ENCODE measurements at places on chromosomes 1 and 21.

- no peak for DNase-seq
These were observed 17.5 kb upstream of the OR6N2 start for GRCh38 chr1:158798531-158798930.

- DNase-seq: no peak
These were observed 576.2 kb downstream of the MATN1 start for GRCh38 chr1:30147188-30147587.

DNA sequence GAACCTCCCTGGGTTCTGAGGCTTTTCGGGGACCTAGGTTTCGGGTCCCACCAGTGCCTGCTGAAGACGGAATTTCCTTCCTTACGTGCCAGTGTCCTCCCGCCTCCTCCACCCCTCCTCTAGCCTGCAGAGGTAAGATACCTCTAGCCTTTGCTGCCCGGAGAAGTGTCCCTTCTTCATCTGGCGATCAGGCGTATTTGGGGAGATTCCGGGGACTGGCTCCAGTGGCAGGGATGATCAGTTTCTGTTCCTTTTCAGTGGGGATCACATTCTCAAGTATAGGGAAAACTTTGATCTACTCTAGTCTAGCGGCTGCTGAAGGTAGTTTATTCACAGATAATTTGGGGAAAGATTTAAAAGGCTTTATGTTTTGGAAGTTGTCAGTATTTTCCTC lies 674 bp downstream of the CEP350 start:
- peak; percentile 20 for DNase-seq

DNA sequence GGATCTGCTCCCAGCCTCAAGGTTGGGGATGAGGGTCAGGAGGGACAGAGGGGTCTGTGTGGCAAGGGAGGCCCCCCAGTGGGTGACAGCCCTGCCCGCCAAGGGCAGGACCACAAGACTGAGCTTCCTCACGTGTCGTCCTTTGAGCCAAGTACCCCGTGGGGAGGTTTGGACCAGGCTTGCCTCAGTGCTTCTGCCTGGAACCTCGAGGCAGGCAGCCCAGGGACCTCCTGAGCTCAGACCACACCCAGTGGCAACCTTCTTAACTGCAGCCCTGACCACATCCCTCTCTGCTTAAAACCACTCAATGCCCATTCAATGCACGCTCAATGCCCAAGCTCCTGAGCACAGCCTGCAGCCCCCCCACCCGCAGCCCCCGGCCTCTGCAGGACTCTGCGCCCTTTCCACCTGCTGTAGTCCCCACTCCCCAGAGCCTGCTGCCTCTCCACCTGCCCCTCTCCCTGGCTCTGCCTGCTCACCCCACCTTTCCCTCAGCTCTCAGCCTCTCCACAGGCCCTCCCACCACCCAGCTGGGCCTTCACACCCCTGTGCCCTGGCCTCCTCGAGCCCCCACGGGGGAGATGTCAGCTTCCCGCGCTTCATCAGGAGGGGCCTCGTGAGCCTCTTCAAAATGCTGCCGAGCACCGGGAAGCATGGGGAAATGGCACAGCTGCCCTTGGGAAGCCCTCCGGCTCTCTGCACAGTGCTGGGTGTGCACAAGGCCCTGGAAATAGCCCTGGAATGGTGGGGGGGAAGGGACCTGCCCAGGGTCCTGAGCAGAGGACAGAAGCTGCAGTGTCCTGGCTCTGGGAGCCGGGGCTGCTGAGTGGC lies 129.3 kb upstream of the VAMP3 start:
- DNase-seq: no peak

DNA sequence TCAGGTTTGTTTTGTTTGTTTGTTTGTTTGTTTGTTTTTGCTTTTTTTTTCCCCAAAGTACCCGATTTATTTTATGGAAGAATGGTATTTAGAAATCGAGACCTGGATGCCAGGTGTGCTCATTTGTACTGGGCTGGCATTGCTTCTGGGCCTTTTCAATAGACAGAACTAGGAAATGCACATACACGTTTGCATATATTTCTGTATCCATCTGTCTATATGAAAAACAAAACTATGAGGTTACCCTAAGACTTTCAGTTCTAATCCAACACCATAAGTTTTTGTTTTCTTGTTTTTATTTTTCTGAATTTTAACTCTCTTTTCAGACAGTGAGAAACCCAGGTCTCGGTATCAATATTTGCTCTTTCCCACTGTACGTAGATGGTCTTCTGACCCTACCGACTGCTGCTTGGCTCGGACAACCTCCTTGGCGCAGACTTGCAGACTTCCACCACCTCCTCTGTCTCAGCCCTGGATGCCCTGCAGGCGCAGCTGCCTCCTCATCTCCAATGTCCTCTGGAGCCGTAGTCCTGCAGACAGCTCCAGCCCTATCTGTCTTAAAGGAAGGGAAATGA lies 171.7 kb downstream of the NEK7 start:
- DNase-seq: no peak

GRCh38 chr1:66445492-66446181 lies 88.3 kb upstream of the SGIP1 start:
- no peak for DNase-seq

DNA sequence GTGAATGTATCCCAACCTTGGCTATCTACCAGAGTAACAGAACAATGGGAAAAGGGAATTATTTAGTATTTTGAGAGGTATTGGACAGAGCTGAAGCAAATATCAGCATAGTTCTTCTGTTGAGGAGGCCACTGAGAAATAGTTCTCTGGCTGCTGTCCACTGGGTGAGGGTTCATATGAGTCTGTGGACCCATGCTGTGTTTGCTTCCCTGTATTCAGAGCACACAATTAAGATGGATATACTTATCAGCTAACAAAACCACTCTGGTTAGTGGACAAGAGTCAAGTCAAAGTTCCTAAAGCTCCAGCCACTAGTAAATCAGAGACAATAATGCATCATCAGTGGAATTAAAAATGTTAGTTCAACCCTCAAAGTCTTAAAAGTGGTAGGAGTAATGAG lies 66.1 kb downstream of the RGS18 start:
- DNase-seq: no peak

DNA sequence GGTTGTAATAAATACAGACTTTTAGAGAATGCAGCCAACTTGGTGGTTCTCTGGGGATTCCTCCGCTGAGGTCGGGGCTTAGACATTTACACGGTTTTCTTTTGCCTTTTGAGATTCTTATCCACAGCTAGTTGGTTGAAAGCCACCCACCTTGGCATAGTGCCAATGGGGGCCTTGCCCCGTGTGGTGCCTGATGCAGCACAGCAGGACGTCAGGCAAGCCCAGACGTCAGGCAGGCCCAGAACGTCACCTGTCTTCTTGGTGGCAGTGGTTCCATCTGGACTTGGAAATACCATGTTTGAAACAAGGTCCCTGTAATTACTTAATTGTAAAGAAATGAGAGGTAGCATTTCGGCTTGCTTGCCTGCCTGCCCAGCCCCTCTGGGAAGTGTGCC lies 78.5 kb downstream of the GALNT2 start:
- peak; percentile 20 for DNase-seq

- no peak for DNase-seq
These were observed 22.7 kb upstream of the TRIM67 start for GRCh38 chr1:231139125-231139649.

DNA sequence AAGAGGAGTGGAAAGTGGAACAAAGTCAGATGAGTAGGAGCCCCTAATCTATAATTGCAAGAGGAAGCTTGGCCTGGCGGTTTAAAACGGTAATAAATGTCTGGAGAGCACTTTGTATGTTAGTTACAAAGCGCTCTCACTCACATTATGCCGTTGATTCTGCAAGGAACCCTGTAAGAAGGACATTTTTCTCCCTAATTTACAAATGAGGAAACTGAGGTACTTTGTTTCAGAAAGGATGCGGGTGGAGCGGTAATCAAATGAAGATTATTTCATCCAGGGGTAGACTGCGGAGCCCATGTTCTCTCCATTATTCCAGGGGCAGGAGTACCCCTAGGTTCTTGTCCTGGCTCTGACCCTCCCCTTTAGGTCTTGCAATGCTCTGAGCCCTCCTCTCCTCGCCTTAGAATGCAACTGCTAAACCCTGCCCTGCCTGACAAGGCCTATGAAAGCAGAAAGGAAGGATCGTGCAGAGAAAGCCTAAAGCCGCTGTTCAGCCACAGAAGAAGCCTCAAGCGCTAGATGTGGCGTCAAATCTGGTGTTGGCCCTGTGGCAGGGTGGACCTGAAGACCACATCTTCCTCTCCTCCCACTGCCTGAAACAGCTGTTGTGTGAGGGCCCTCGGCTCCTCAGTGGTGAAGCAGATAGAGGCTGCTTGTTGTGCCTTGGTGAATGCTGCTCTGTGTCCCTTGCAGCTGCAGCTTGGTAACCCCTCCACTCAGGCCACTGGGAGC lies 588 bp upstream of the PACC1 start:
- DNase-seq: no peak

- DNase-seq: no peak
These were observed 40.6 kb downstream of the PDC start for GRCh38 chr1:186420311-186420710.

GRCh38 chr1:111236806-111237205 lies 9.3 kb downstream of the CHI3L2 start:
- DNase-seq: no peak

DNA sequence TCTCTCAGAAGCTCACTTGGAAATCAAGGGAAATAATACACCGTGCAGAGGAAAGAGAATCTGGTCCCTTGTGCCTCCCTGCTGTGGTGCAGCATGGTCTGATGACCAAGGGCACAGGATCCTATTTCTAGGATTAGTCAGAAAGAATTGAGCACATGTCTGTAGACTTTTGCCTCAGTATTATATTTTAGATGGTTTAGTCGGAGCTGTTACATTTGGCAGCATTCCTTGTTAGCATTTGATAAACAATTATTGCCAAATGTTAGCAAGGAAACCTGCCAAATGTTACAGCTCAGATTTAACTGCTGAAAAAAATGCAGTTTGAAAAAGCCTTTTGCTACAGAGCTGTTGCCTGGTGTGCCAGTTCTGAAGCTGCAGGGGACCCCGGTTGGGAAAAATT lies 183.5 kb upstream of the DPYD start:
- peak; percentile 96 for DNase-seq

- DNase-seq: peak; percentile 40
These were observed at the start of gene ZSWIM5 for GRCh38 chr1:45205910-45206721. Gene ZSWIM5 (minus strand): TSS chr1:45206605. CDS start chr1:45206350, 255 bp downstream.

DNA sequence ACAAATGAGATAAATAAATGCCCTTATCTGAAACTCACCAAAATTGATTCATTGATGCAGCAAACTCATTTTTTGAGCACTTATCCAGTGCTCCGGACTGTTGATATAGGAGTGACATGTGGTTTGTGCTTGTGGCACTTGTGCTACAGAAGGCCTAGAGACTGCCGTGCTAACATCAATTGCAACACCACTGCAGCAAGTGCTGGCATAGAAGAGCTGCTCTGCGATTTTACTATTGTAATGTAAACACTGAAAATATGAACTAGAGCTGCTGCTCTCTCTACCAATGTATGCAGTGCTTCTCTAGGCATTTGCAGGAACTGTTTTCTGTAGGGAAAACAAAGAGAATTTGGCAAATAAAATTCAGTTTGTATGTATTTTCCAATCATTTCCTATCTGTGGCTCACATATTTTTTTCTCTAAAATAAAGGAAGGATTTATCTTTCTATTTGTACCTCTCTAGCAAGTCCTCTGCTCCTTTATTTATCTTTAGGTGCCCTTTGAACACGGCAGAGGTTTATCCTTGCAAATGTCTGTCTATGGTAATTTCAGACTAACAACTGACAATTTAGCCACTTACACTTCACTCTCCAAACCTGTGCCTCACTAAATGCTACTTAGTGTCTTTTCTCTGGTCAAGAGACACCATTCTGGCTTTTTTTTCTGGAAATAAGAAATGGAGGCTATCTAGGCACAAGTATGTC lies 409.5 kb upstream of the ADGRL2 start:
- no peak for DNase-seq

GRCh38 chr1:55059302-55060132 lies 20.2 kb downstream of the PCSK9 start:
- no peak for DNase-seq

- no peak for DNase-seq
These were observed 233.1 kb downstream of the KCNH1 start for GRCh38 chr1:210900820-210901219.

DNA sequence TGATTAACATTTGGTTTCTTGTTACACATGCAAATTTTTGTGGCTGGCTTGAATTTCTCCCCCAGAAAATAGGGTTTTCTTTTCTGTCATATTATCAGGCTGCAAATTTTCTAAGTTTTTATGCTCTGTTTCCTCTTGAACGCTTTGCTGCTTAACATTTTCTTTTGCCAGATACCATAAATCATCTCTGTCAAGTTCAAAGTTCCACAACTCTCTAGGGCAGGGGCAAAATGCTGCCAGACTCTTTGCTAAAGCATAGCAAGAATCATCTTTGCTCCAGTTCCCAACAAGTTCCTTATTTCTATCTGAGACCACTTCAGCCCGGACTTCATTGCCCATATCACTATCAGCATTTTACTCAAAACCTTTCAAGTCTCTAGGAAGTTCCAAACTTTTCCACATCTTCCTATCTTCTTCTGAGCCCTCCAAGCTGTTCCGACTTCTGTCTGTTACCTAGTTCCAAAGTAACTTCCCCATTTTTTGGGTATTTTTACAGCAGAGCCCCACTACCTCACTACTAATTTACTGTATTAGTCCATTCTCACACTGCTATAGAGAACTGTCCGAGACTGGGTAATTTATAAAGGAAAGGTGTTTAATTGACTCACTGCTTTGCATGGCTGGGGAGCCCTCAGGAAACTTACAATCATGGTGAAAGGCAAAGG lies 486.9 kb upstream of the NCAM2 start:
- no peak for DNase-seq

DNA sequence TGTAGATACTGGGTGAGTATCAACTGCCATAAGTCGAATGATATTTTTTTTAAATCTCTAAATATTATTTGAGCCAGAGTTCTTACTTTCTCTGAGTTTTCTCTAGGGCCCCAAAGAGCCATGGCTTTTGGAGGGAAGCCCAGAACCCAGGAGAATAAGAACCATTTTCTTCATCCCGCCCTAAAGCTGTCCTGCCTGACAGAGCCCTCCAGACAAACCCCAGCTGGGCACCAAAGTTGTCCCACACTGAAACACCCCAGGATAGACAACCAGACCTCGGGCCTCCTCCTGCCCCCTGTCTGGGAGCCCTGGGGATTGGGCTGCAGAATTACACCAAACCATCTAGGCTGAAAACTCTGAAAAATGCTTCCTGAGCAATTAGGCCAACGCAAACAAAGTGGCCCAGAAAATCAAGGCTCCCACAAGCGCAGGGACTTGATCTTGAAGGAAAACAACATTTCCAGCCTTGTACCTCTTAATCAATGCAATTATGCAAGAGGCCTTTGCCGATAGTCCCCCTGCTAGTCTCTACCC lies 113.1 kb downstream of the RRAGC start:
- no peak for DNase-seq

GRCh38 chr21:45818276-45818903 lies 163.2 kb upstream of the COL6A1 start:
- DNase-seq: no peak

GRCh38 chr1:56993475-56993874 lies 27.7 kb upstream of the C8B start:
- no peak for DNase-seq
